ENCODE measurements at places on chromosomes 13 and 19.

DNA sequence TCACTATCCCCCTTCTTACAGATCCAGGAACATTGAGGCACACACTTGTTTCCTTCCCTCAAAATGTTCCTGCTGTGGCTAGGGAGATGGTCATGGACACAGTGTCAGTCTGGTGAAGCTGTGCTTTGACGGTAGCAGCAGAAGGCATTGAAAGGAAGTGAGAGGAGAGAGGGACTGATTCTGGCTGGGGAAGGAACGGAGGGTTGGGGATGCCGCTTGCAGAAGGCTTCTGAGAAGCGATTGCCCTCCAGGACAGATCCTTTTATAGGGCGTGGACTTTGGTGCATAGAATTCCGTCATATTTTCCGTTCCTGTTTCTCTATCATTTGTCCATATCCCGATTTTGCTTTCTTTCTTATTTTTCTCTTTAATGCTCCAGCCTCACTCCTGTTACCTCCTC lies 14.1 kb upstream of the MYH14 start:
- DNase-seq, result no peak

- DNase-seq, result no peak
Measured at GRCh38 chr13:107374038-107374437, 806.1 kb upstream of the ARGLU1 start.

DNA sequence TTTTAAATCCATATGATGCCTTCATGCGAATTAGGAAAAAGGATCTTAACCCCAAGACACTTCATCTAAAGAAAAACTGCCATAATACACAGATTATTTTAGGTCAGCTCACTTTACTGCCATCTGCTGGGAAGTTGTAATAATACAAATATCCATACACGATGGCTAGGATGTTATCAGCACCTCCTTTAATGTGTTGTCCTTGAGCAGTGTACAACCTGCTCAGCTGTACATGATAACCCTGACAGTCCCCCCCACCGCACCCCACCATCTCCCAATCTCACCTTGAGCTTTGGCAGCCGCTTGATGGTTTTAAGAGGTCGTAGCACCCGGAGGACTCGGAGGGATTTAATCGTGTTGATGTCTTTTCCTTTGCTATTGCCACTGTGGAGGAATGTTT lies 112.2 kb downstream of the IER2 start:
- DNase-seq, result peak; percentile 78

GRCh38 chr13:91105270-91105669 lies 242.2 kb upstream of the MIR17HG start:
- DNase-seq, result no peak

DNA sequence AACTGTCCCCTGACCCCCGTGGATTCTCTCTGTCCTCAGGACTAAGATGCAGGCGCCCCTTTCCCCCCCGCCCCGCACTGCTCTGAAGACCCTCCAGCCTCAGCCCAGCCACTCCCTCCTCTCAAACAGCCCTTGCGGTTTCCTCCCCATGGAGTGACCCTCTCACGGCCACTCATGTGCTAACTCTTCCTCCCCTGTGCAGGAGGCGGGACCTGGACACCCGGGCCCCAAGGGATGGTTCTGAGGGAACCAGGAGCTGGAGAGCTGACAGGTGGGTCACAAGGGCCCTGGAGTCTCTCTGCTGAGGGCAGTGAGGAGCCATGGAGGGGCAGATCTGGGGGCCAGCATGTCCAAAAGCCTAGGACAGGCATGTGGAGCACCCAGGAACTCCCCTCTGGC lies 1.9 kb downstream of the ISOC2 start:
- no peak for DNase-seq

- DNase-seq, result no peak
Measured at GRCh38 chr13:74597526-74597925, 463.3 kb upstream of the KLF12 start.

DNA sequence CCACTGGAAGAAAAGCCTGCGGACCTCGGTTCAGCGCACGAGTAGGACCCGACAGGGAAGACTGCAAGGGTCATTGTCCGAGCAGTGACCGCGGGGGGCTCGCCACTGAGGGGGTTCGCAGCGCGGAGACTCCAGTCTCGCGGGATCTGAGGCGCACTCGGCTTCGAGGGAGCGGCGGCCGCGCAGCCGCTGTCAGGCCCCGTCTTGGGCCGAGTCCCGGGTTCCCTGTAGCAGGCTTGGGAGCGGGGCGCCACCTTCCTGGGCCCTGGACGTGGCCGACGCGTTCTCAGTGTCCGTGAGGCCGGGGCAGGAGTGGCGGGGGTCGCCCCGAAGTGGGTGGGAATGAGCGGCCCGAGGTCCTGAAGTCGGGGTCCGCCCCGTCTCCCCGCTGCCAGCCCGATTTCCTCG lies 474 bp upstream of the FAM174C start:
- no peak for DNase-seq

DNA sequence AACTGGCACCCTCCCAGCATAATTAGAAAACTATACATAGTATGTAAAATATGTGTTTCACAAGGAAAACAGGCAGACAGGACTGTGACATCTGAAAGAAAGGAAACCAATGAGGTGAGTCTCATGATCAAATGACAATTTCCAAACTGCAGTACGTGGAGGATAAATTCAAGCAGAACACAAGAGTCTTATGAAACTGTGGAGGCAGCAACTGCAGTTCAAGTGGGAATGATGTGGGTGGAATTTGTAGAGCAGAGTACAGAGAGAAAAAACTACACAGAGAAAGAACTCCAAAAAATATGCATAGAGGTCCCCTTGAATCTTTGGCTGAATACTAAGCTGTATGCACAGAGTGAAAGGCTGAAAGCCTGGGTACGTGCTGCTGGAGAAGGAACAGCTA lies 9.7 kb downstream of the SIGLEC6 start:
- no peak for DNase-seq

Measured in KBM-7 (cell line).